ENCODE measurements at places on chromosomes 12 and 14.

GRCh38 chr14:72636871-72637270 is 257.0 kb downstream of the DPF3 start:
- no peak for DNase-seq

- DNase-seq, result no peak
These were observed 7.8 kb downstream of the KLRK1 start for GRCh38 chr12:10381928-10382628.

DNA sequence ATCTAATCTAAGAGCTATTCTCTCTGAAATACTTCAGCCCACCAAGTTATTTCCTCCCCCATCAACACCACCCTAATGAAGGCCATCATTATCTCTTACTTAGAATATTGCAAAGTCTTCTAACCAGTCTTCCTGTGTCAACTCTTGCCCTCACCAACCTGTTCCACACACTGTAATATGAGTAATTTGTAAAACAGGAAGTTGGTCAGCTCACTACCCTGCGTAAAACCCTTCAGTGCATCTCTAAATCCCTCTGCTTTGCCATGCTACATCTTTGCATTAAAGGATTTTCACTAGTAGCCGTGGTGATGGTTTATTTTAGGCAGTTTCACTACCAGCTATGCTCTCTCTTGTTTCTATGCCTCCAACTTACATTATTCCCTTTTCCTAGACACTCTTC is 70.0 kb downstream of the KIF21A start:
- DNase-seq, result no peak

DNA sequence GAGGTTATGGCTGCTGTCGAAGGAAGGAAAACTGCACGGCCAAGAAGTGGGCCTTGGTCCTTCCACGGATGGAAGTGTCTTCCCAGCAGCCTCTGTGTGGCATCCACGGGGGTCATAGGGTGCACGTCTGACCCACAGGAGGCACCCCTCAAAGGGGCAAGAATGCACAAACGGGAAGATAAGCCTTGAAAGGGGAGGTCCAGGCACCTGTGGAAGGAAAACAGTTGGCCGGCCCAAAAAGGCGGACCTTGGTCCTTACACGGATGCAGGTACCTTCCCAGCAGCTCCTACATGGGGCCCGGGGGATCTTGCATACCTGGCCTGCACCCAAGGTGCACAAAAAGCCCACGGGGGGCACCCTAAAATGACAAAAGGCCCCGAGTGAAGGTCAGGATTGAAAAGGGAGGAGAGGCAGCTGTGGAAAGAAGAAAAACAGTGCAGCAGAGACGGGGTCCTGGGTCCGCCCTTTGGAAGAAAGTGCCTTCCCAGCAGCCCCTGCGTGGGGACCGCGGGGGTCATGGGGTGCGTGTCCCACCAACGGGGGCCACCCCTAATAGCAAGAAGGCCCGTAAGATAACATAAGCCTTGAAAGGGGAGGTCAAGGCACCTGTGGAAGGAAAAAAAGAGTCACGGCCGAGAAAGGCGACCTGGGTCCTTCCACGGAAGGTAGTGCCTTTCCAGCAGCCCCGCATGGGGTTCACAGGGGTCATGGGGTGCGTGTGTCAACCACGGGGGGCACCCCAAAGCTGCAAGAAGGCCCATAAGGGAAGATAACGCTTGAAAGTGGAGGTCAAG is 276.1 kb downstream of the ALG10 start:
- no peak for DNase-seq

- no peak for DNase-seq
These were observed 153.8 kb downstream of the MED13L start for GRCh38 chr12:116123451-116124258.

- DNase-seq, result no peak
These were observed 61.7 kb upstream of the FBRSL1 start for GRCh38 chr12:132427999-132428935.

DNA sequence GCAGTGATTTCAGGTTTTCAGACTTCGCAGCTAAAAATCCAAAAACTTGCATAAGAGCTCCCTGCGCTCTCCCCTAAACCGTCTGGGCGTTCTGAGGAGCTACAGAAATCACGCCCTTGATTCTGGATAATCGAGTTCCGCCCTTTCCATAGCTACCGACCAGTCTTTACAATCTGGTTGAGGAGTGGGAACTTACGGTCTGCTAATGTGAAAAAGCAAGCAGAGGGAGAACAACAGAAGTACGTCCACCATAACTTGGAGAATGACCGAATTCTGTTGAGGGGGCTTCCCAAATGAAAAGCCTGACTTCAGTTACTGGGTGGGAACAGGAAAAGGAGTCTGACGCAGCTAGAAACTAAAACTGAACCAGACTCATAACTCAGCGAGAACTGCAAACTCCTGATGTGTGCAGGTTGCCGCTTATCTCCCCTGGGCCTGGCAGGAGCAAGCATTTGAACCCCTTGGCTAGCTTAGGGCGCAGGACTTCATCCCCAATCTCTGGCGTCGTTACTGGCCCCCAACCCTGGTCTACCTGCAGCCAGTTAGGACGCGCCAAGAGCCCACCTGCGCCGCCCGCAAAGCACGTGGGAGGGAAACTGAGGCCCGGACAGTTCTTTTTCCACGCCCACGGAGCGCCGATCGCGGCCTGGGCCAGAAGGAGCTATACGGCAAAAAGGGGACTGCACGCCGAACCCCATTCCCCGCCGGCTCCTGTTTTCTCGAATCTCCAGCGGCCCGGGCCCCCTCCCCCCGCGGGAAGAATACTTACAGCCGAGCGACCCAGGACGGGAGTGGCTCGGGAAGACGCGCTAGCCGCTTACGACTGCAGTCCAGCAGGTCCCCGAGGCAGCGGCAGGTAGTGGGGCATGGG is 838 bp downstream of the LRIG3 start:
- no peak for DNase-seq

DNA sequence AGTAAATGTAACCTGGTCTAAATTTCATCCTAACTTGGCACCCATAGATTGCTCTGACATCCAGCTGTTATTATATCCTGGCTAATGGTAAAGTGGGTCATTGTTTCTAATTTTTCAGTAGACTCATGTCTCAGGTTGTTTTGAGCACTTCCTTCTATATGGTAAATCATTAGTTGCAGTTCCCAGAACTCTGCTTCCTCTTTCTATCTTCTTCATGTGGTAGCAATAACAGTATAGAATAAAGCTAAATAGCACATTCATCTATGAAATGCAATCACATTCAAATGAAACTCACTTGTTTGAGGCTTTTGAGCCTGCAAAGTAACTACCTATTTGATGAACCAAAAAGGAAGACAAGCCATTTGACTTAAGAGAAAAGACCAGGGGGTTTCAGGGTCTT is 65.1 kb upstream of the GZMB start:
- DNase-seq, result no peak

DNA sequence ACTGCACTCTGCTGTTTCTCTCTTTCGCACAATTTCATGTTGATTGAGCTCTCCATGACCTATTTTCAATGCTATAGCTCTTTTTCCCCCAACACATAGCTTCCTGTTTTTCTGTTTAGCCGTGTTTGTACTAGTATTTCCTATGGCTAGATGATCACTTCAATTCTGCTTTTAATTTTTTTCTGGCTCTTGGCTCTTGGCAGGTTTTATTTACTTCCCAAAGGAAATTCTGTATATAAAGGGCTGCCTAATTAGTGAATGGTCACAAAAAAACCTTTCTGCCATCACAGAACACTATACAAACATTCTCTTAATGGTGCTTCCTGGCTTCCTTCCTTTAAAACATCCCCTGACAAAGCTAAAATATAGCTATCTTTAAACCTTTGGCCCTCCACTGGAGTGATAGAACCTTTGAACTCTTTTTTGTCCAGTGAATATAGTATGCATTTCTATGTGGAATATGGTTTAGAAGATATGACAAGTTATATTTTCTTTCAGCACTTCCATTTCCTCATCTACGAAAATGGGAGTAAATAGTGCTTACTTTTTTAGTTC is 88.2 kb downstream of the RASSF9 start:
- no peak for DNase-seq

DNA sequence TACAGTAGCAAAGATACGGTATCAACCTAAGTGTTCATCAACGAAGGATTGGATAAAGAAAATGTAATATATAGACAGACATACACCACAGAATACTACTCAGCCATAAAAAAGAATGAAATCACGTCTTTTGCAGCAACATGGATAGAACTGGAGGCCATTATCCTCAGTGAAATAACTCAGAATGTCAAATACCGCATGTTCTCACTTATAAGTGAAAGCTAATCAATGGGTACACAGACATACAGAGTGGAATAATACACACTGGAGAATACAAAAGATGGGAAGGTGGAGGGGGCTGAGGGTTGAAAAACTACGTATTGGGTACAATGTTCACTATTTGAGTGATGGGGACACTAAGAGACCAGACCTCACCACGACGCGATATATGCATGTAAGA is 1.1 kb downstream of the RACGAP1 start:
- DNase-seq, result no peak

DNA sequence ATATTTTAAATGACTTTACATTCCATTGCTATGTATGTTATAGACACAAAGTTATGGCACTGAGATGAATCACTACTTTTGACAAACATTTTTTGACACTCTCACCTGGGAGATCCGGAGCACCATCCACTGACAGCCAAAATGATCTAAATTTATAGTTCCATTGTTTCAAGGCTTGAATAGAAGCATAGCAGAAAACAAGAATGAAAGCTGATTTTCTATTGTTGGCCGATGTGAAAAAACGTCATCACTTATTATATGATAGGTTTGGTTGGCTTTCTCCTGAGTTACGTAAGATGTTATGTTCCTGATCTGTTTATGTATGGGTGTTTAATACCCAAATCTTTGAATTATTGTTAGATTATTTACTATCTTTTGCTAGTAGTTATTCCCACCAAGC is 306.2 kb downstream of the PAWR start:
- no peak for DNase-seq

- DNase-seq, result no peak
These were observed 91.9 kb downstream of the SLC8A3 start for GRCh38 chr14:70096866-70097265.

- DNase-seq, result no peak
These were observed 65.8 kb downstream of the RESF1 start for GRCh38 chr12:32024884-32025592.

GRCh38 chr12:88247241-88247643 is 105.1 kb downstream of the TMTC3 start:
- no peak for DNase-seq

DNA sequence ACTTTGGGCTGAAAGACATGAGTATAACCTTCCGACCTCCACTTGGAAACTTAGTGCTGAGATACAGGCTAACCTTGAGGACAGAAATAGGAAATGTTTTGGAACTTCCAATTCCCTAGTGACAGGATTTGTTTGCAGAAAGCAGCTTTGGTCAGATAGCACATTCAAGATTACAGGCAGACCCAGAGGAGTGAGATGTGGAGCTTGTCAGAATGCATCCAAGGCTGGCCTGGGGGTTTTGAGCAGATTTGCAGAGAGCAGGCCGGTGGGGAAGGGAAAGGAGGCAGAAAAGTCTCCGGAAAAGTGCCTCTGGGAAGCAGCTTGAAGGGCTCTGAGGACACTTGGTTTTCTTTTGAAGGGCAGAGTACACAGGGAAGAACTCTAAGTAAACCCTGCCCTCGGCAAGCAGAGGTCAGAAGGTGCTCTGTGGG is 180.3 kb downstream of the ETV6 start:
- DNase-seq, result no peak

- DNase-seq, result no peak
These were observed 272.4 kb downstream of the NELL2 start for GRCh38 chr12:44603701-44604100.

GRCh38 chr14:79325071-79325470 is 886.2 kb downstream of the DIO2 start:
- DNase-seq, result no peak

DNA sequence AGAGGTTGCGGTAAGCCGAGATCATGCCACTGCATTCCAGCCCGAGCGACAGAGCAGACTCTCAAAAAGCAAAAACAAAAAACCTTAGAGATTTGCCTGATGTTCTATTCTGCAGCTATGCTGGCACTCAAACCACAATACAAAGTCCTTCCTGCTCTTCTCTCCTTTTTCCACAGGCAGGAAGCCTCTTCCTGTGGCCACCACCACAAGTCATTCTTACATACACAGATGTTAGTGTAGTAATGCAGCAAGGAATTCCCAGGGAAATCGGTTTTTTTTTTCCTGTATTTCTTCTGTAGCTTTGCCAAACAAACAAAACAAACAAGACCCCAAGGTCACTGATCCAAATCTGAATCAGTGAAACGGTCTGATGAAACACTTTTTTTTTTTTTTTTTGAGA is 104.3 kb downstream of the FIGNL2 start:
- DNase-seq, result no peak

- DNase-seq, result no peak
These were observed 58.3 kb downstream of the GUCY2C start for GRCh38 chr12:14638066-14638465.

DNA sequence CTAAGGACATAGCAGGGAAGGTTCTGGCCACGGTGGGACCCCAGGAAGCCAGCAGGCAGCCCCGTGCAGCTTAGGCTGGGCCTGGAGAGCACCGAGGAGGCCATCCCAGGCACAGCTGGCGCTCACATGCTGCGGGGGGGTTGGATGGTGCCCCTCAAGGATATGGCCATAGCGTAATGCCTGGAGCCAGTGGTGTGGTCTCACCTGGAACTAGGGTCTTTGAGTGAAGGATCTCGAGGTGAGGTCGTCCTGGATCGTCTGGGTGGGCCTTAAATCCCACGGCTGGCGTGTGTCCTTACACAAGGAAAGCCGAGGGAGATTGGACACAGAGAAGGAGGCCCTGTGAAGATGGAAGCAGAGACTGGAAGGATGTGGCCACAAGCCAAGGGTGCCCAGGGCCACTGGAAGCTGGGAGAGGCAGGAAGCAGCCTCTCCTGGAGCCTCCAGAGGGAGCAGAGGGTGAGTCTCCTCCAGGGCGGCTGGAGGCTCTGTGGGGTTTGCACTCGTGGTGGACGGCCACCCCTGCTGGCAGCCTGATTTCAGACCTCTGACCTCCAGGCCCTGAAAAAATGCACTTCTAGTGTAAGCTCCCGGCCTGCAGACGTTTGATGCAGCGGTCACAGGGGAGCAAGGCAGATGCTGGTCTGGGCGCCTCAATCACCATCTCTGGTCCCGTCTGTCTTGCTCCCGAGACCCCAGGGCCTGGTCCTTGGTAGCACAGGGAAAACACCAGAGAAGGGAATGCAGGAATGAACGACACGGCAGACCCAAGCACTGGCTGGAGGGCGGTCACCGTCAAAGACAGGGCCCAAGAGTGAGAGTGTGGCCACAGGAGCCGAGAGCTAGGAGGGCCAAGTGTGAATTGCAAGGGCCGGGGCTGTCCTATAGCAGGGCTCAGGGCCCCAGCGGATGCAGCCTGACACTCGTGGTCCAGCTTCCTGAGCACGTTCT is 218.6 kb downstream of the KIF26A start:
- no peak for DNase-seq
